Stimulated activated CD4-positive, alpha-beta T cell treated with anti-CD3 and anti-CD28 coated beads, Interleukin-1b, Interleukin-23, amount 100 ng/mL, for 48 hours (primary cell): ENCODE measurements at places on chromosomes 11 and 22.
A peak's percentile ranks its signal among the peaks of the same experiment; 100 is the strongest.

GRCh38 chr11:103889679-103890078 is 146.8 kb upstream of the DDI1 start:
- no peak for DNase-seq

- no peak for DNase-seq
These were observed 412.7 kb downstream of the SOX6 start for GRCh38 chr11:15943418-15944197.

DNA sequence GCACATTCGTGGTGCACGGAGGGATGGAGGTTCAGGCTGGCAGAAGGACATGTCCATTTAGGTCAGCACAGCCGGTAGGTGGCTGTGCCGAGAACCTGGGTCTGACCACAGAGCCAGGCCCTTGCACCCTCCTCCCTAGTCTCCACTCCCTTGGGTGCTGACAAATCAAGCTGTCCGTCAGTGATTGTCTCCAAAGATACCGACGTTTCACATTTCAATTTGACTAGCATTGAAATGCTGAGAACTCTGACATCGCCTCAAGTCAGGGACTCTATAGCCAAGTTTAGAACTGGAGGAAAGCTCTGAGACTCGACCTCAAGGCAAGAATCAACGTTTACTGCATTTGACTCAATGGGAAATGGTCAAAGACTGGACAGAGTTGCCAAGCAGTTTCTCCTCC is 1321.1 kb downstream of the TBC1D22A start:
- no peak for DNase-seq

DNA sequence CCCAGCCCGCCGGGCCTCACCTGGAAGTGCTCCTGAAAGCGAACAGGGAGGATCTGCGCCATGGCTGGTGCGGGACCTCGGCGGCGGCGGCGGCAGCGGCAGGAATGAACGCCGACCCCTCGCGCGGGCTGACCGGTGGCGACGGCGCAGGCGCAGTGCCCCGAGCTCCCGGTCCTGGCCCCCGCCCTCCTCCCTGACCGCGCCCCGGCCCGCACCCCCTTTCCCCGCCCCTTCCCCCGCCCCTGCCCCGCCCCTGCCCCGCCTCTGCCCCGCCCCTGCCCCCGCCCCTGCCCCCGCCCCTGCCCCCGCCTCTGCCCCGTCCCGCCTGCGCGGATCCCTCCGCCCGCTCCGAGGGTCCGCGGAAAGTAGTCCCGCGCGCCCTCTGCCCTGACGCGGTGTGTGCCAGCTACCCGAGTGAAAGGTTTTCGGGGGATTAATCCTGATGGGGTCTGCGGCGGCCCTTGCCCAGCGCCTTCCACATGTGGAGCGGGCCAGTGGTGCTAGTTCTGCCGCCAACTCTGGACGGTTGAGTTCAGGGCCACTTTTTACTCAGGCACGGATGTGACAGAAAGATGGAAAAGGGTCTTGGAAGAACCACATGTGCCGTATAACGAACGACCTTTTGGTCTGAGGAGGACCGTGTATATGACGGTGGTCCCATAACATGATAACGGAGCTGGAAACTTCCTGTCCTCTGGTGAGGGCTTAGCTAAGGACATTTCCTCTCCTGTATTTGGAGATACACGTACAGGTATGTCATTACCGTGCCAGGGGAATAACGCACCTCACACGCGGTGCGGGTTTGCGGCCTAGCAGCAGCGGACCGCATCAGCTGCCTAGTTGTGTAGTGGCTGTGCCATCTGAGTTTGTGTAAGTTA is at the start of gene CLTCL1:
CLTCL1 (minus strand) TSS at position 140 of the 878 bp plus-strand sequence; CDS start at position 62, 78 bp downstream.
- DNase-seq = peak; percentile 71

- peak; percentile 22 for DNase-seq
These were observed 673.1 kb downstream of the KCNA4 start for GRCh38 chr11:29343465-29344333.

- no peak for DNase-seq
These were observed 63.7 kb downstream of the MED15 start for GRCh38 chr22:20571078-20571503.

DNA sequence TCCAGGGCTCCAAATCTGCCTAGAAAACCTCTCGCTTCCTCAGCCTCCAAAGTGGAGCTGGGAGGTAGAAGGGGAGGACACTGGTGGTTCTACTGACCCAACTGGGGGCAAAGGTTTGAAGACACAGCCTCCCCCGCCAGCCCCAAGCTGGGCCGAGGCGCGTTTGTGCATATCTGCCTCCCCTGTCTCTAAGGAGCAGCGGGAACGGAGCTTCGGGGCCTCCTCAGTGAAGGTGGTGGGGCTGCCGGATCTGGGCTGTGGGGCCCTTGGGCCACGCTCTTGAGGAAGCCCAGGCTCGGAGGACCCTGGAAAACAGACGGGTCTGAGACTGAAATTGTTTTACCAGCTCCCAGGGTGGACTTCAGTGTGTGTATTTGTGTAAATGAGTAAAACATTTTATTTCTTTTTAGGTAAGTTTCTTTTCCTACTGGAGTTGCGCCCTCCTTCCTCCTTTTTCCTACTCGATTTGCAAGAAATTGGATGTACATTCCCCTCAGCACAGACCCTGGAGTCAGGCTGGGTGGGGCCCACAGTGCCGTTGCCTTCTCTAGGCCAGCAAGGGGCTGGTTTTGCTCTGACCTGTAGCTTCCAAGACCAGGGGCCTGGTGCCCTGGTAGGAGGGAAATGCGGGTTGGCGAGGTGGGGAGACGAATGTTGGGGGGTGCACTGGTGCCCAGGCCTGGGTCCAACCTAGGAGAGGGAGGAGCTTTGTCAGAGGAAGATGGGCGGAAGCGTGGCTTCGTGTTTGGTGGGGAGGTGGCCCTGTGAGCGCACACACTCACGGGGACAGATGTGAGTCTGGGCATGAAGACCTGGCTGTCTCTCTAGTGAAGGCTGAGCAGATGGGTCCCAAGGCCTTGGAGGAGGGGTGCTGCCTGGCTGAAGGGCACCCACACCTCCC is 50.6 kb downstream of the ST14 start:
- no peak for DNase-seq

DNA sequence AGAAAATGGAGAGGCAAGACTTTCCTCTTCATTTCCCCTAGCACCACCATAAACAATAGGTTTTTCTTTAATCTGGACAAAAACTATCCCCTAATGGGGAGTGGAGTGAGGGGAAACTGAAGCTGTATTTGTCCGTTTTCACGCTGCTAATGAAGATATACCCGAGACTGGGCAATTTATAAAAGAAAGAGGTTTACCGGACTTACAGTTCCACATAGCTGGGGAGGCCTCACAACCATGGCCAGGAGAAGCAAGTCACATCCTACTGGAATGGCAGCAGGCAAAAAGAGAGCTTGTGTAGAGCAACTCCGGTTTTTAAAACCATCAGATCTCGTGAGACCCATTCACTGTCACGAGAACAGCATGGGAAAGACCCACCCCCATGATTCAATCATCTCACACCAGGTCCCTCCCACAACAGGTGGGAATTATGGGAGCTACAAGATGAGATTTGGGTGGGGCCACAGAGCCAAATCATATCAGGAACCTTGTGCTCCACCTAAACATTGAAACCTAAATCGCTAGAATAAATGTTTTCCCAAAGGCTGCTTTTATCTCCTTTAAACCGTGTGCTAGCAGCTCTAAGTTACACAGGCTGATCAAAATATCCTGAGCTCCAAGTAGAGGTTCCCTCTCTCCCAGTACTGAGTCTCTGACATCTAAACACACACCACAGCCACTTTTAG is 4.3 kb downstream of the UBQLN3 start:
- no peak for DNase-seq

DNA sequence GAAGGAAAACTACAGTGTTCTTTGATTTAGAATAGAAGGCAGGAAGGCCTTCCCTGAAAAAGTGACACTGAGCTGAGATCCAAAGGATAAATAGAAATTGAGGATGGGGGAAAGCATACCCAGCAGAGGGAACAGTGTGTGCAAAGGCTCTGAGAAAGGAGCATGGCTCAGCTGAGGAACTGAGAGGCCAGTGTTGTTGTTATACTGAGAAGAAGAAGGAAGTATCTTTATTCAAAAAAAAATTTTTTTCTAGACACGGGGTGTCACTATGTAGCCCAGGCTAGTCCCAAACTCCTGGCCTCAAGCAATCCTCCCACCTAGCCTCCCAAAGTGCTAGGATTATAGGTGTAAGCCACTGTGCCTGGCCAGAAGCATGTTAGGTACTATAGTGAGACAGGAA is 3.5 kb upstream of the PIK3C2A start:
- no peak for DNase-seq

GRCh38 chr22:22558972-22559603 is at the start of gene PRAME:
TSS of gene PRAME (minus strand) at chr22:22559265. CDS start at chr22:22556832, 2,433 bp downstream.
- DNase-seq = peak; percentile 90

GRCh38 chr11:42465623-42466022 is 846.2 kb upstream of the API5 start:
- DNase-seq = no peak

GRCh38 chr22:30290342-30291057 is 1.2 kb upstream of the CASTOR1 start:
- DNase-seq = no peak

DNA sequence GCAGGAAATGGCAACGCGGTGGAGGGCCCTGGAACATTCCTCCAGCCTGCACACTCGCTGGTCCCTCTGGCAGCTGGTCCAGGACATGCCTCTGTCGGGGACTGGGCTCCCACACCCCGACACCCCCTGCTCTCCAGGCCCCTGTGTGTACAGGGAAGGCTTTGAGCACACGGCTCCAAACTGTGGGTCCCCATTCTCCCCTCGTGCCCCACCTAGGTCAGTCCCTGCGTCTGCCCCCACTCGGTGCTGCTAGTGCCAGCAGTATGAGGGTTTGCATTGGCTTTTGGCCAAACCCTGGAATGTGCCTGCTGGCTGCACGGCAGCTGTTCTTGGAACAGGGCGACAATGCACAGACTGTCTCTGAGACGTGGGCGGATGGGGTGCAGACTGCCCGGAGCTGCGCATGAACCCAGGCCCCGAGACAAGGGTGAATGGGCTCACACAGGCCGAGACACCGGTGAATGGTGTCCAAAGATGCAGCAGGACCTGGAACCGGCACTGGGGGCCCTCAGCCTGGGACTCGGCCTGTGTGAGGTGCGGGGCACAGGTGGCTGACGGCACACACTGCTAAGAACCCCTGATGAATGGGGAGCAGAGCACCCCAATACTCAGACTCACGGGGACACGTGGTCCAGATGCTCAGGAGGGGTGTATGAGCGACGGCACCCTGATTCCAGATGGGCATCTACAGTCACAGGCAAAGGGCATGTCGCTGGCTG is 7.5 kb upstream of the SYT8 start:
- DNase-seq = no peak

- DNase-seq = no peak
These were observed 53.5 kb downstream of the MCAM start for GRCh38 chr11:119263352-119263940.

- no peak for DNase-seq
These were observed 9.5 kb upstream of the OSBP2 start for GRCh38 chr22:30685178-30685577.

DNA sequence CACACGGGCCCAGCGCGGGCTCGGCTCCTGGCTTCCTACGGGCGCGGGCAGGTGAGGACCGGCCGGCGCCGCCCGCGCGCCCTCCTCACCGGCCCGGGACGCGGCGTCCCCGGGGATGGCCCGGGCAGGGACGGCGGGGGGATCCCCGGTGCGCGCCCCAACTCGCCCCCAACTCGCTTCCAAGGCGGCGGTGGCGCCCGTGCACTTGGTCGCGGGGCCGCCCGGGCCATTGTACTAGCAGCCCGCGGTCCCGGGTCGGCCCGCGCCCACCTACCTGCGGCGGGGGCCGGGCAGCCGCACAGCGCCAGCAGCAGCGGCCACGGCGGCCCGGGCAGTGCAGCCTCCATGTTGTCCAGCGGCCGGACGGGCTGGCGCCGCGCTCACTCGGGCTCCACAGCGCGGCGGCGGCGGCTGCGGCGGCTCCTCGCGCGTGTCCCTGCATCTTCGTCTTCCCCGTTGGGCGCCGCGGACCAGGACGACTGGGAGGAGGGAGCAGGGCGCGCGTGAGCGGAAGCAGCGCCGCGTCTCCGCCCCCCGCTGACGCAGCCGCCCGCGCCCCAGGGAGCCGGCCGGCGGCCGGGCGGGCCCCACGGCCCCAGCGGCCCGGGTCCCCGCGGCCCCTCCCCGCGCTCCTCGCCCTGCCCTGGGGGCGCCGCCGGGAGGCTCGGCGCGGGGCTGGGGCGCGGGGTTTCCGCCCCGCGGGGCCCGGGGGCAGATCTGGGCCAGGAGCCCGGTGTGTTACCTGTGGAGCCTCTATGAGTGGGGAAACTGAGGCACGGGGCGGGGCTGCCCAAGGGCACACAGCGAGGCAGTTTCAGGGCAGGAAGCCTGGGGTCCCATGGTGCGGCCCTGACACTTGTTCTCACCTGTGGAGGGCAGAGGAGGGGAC is 159.3 kb upstream of the GRK3 start:
- DNase-seq = peak; percentile 61
